ENCODE measurements at places on chromosomes 16 and 17. TPM values are rescaled to one million over a fixed set of nuclear protein-coding genes. Genes with fewer than 3 reads are reported as not detected.

- DNase-seq = no peak
Measured at GRCh38 chr17:34712481-34713195, 133.3 kb downstream of the TMEM132E start.

The CA4 gene
- 0.17 TPM for polyA plus RNA-seq

- peak; percentile 62 for DNase-seq
Measured at GRCh38 chr17:30808785-30809286, 15.7 kb downstream of the CRLF3 start.

DNA sequence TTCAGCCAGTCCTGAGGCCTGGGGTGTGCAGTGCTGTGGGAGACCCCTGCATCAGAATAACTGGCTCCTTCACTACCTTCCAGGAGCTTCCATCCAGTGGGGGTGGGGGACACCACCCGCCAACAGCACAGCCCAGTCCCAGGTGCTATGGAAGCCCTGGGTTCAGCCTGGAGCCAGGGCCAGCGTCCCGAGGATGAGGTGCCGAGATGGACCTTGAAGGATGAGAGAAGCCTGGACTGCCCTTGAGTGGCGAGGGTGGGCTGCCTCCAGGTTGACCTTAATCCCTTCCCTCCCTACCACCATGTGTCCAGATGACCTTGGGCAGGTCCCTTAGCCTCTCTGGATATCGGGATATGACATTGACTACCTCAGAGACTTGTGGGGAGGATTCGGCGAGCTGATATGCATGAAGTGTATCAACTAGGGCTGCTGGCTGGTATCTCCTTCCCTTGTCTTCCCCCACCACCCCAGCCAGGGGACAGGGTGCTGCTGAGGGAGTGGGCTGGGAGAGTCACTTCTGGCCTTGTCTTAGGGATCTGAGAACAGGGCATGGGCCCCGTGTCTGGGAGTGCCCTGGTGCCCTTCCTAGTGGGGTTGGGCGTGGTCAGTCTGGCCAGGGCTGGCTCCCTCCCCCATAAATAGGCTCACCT, 14.2 kb upstream of the LASP1NB start:
- no peak for DNase-seq

- no peak for DNase-seq
Measured at GRCh38 chr17:19904412-19904811, 36.7 kb upstream of the ULK2 start.

The ASPA gene
- 0.01 TPM for polyA plus RNA-seq

- no peak for DNase-seq
Measured at GRCh38 chr17:46270032-46270431, 24.9 kb upstream of the LRRC37A start.

DNA sequence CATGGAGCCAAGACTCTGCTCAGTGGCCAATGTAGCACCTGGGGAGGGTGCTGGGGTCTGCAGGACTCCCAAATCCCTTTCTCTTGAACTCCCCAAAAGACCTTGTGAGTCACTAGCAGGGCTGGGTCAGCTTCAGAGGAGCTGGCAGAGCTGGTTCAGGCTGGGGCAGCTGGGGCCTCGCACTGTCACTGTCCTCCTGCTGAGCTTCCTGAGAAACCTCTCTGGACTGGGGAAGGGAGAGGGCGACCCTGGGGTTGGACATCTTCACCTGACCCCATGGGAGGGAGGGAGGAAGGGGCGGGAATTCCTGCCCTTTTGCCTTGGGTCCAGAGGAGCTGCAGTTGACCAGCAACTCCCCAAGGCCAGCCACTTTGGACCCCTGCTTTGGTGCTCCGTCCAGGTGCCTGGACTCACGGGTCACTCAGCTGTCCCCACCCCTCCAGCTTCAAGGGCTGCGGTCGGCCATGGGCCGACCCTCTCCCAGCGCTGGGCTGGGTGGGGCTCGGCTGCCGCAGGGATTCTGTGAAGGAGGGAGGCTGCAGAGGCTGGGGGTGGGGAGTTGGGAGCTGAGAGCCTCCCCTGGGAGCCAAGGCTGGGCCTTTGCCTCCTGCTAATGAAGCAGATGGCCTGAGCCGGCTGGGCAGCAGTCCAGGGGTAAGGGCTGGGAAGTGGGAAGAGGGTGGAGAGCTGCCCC, 9.2 kb downstream of the FMNL1 start:
- DNase-seq = no peak

GRCh38 chr16:27408602-27409031, 6.6 kb downstream of the IL21R start:
- no peak for DNase-seq

The DHRS7C gene
- not detected for polyA plus RNA-seq

- DNase-seq = no peak
Measured at GRCh38 chr16:51756447-51757123, 605.5 kb upstream of the SALL1 start.

DNA sequence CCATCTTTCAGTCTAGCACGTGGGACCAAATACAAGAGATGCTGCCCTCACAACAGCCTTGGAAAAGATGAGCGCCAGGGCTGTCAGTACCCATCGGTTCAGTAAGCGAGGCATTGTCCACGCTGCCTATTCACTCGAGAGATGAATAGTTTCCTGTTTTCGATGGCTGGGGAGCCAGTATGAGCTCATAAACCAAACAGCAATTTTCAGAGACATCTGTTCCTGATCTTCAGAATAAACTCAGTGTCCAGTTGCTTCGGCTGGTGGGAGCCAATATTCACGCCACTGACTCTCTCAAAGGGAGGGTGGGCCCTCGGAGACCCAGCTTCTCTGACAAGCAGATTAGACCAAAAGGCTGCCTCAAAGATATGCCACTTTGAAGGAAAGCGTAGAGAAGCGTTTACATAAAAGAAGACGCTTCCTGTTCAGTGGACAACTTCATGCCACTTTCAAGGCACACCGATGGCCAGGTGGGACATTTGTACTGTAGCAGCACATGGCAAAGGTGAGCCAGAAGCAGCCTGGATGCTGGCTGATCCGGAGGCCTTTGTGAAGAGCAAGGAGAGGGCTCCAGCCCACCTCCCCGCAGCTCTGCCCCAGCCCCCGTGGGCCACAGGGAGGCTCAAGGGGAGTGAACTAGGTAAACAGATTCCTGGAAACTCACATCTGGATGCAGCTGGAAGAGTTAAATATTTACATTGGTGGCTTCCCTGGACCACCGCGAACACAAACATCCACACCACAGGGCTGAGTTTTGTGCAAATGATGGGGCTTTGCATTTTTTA, 6.0 kb downstream of the TIMM22 start:
- DNase-seq = peak; percentile 92

The TNFRSF17 gene
- not detected for polyA plus RNA-seq

Measured in endothelial cell of umbilical vein (primary cell).